Activated T-cell treated with anti-CD3 and anti-CD28 coated beads, Interleukin-2, amount 50 U/mL, for 48 hours (primary cell): ENCODE measurements at places on chromosomes 12 and 14.

DNA sequence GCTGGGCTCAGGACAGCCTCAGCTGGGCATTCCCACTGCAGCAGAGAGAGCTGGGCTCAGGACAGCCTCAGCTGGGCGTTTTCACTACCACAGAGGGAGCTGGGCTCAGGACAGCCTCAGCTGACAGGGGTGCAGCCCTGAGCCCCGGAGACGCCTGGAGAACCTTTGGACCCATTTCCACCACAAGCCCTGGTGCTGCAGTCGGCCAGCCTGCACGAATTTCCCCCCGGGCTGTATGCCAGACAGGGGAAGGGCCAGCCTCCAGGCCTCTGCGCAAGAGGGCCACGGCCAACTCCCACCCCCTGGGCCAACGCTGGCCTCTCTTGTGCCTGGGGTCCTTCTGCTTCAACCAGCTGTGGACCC is 2.6 kb upstream of the C14orf180 start:
- no peak for DNase-seq

GRCh38 chr12:79019672-79020071 is 155.1 kb downstream of the SYT1 start:
- DNase-seq: no peak

GRCh38 chr12:6752167-6752920 is 597 bp downstream of the MLF2 start:
- no peak for DNase-seq

DNA sequence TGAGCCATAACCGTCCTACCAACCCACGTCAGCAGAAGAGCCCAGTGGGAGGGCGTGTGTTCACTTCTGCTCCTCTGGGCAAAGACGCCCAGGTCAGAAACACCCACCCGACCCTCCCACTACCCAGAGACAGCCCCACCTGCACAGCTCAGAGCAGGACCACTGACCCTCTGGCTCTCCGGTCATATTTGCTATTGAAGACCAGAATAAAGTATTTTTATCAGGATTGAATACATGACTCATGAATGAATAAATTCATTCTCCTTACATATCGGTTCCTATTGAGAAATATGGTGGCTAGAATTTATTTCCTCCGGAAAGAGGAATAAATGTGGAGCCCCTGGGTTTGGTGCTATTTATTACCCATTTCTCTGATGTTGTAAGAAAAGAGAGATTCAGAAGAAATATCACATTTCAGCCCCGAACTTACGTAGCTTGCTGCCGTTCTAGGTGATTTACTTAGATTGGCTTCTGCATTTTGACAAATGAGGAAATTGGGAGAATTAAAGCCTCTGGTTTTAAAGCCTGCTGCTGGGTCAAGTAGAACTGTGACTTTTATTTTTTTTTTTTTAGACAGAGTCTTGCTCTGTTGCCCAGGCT is 36.4 kb upstream of the P2RX7 start:
- DNase-seq: no peak

- peak; percentile 60 for DNase-seq
Measured at GRCh38 chr12:53427905-53428594, 4.4 kb downstream of the AMHR2 start.

DNA sequence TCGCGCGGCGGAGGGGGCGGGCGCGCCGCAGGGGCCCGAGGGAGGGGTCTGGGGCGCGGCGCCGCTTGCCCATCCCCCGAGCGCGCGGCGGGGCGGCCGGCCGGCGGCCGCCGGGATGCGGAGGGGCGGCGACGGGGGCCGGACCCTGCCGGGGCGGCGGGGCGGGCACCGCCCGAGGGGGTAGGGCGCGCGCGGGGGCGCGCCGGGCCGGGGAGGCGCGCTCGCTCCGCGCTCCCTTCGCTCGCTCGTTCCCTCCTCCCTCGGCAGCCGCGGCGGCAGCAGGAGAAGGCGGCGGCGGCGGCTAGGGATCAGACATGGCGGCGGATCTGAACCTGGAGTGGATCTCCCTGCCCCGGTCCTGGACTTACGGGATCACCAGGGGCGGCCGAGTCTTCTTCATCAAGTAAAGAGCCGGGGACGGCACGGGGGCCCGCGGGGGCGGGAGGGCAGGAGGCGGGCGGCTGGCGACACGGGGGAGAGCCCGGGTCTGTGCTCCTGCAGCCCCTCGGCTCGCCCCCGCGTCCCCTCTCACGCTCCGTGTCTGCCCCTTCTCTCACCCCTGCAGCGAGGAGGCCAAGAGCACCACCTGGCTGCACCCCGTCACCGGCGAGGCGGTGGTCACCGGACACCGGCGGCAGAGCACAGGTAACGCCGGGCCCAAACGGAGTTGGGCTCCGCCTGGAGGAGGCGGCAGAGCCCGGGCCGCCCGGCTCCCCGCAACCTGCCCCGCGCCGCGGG is at the start of gene PLEKHA5:
PLEKHA5 (plus strand) TSS at position 248 of the 738 bp plus-strand sequence; CDS start at position 315, 67 bp downstream.
- peak; percentile 69 for DNase-seq

GRCh38 chr12:6198556-6198955 is 1.6 kb upstream of the CD9 start:
- no peak for DNase-seq
